ENCODE measurements at places on chromosomes 12 and 14.

GRCh38 chr14:72352012-72352411, 419.8 kb downstream of the RGS6 start:
- DNase-seq = no peak

- no peak for DNase-seq
Observed at GRCh38 chr14:21209185-21209584, 53.3 kb upstream of the OR5AU1 start.

DNA sequence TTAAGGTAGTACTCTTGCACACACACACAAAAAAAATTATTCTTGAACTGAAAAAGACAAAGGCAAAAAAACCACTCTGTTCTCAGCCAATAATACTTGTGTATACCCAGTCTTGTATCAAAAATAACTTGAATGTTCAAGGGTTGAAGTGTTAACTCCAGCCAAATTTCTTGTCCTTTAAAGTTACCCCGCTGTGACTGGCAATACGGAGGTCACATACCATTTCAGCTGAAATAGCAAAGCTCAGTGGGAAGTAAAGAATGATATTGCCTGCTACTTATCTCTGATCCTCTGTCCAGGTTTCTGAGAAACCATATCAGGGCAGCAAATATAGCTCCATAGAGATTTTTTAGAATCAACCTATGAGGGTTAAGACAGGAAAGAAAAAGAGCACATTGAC, 167.4 kb downstream of the C12orf50 start:
- no peak for DNase-seq

- no peak for DNase-seq
Observed at GRCh38 chr12:57621497-57622292, 10.5 kb downstream of the ARHGEF25 start.

DNA sequence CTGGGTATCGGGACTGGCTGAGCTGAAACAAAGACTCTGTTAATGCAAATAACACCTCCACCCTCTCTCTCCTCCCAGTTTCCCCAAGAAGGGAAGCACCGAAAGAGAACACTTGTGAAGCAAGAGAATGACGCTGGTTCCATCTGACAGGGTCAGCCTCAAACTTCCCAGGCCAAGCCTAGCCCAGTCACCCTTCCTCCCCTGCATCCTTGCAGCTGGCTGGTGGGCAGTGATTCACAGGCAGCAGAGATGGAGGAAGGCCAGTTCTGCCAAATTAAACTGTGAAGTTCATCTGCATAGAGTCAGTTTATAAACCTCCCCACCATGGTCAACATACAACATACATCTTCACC, 2.8 kb downstream of the LRRC74A start:
- no peak for DNase-seq
